Activated naive CD8-positive, alpha-beta T cell treated with anti-CD3 and anti-CD28 coated beads for 36 hours (primary cell): ENCODE measurements at places on chromosomes 7 and 10.

GRCh38 chr10:60834401-60834800 lies 56.1 kb downstream of the CDK1 start:
- no peak for DNase-seq

GRCh38 chr7:150903606-150904005 lies 51.3 kb downstream of the AOC1 start:
- peak; percentile 26 for DNase-seq

DNA sequence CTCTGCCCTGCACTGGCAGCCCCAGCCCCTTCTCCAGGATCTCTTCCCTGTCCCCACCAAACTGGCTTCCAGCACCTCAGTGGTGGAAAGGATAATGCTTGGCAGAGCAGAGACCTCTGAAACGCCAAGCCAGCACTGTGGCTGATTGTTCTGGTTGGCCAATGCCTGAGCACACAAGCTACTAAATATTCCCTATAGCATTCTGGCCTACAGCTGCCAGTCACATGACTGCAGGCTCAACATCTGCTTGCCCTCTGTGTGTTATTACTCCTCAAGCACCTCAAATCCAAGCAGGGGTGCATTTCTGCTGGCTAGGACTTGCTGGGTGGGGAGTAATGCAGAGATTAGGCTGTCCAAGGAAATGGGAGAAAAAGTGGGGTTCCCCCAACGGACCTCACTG lies 6.1 kb downstream of the TBATA start:
- no peak for DNase-seq

DNA sequence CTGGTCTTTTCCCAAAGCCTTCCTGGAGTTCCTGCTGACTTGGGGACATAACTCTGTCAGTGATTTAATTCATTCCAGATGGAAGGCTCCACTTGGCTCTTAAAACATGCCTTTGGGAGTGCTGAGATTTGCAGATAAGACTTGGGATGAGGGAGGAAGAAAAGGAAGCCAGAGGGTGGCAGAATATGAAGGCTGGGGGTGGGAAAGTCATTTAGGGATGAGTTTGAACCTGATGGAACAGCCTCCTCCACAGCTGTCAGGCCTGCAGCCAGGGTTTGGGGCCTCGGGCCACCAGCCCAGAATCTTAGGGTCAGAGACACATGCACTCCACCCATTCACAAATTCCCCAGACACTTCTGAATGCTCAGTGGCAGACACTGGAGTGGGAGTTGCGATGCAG lies 28.4 kb upstream of the EIF5AL1 start:
- no peak for DNase-seq

GRCh38 chr7:23242321-23242720 lies 4.3 kb upstream of the GPNMB start:
- no peak for DNase-seq

- no peak for DNase-seq
Observed at GRCh38 chr10:116271593-116272439, 1.2 kb downstream of the GFRA1 start.

GRCh38 chr7:87702326-87702725 lies 74.1 kb downstream of the RUNDC3B start:
- DNase-seq = no peak

DNA sequence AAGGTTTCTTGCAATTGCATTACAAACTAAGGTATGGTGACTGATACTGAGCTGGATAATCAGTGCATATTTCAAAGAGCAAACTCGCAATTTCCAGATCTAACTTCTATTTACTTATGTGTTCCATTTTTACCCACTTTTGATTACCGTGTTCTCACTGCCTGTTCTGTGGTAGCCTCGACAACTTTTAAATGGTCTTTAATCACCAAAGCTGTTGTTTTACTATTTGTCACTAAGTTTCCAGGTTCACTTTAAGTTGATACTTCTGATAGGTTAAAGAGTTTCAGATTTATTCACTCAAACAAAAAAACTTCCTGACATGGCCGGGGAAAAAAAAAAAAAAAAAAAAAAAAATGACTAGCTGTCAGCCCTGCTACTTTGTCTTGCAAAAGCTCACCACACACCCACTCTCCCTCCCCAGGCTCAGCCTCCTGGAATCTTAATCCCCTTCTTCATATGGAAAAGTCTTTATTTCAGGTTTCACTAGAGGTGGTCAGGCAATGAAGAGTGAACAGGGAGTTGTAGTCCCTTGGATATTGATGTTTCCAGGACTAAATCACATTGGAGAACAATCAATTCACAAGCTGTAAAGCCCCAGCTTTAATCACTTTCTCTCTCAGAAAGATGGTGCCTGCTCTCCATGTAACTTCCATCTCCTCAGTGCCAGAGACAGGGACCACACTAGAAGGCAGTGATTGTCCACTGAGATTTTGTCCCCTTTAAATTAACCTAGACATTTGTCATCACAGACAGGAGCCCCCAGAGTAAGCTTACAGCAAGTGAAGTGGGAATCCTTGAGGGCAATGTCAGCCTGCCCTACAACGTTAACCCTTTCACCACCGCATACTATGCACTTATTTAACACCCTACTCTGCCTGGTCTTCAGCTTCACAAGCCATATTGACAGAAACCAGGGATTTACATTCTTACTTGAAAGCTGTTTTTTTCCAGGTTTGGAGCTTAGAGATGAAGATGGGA lies 749.1 kb upstream of the SORCS1 start:
- no peak for DNase-seq

DNA sequence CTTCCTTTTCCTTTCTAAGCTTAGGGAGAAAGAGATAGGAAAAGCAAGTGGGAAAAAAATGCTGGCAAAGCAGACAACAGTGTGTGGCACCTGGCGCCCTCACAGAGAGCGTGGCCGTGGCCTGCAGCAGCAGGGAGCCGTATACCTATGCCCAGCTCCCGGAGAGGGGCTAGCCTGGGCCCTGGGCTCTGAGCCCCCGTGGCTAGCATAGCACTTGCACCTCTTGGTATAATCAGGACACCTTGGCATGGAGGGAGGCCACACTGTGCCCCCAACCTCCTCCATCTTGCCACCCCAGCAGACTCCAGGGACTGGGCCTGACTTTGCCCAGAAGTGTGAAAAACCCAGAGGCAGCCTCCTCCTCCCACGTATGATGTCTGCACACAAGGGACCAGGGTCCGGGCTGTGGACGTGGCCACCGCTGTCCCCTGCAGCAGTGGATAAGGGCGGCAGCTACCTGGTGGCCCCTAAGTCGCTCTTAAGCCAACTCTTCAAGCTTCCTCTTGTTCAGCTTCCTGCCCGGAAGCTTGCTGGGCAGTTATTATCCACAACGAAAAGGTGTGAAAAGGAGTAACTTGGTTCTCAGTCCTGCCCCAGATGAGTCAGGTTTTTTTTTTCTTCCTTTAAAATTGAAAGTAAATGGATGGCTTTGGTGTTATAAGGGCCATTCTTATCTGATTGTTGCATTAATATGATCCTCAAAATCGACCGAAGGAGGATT lies 249.1 kb upstream of the PITRM1 start:
- no peak for DNase-seq

DNA sequence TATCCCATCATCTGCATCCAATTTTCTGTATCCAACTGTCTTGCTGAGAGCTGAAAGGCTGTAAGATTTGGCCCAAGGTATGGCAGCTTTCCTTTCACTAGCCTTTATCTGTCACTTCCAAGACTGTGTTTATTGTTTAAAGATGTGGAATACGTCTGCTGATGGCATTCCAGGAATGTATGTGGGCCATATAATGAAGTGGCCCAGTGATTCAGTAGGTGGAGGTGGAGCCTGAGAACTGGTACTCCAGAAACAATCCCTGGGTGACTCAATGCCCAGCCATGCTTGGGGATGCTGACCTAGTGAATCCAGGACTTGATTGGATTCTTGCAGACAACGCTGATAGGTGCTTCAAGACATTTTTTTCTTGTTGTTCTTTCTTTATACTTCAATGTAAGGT lies 13.5 kb downstream of the NEUROD6 start:
- DNase-seq = no peak

- no peak for DNase-seq
Observed at GRCh38 chr10:101030496-101031127, 317 bp downstream of the PDZD7 start.

DNA sequence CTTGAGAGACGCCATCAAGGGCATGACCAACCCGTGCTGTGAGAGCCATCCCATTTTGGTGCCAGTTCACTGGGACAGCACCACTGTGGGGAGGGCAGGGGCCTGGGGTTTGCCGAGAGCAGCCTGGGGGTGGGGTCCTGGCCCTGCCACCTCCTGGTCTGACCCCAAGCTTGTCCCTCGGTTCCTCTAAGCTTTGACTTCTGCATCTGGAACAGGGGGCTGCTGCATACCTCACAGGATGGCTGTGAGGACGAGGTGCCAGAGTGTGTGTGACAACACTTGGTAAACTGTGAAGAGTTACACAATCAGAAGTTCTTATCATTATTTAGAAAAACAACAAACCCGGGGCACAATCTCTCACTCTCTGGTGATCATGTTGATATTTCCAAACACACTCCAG lies 89.9 kb downstream of the CRTAC1 start:
- DNase-seq = no peak

- DNase-seq = no peak
Observed at GRCh38 chr10:119256897-119257296, 49.5 kb downstream of the GRK5 start.

DNA sequence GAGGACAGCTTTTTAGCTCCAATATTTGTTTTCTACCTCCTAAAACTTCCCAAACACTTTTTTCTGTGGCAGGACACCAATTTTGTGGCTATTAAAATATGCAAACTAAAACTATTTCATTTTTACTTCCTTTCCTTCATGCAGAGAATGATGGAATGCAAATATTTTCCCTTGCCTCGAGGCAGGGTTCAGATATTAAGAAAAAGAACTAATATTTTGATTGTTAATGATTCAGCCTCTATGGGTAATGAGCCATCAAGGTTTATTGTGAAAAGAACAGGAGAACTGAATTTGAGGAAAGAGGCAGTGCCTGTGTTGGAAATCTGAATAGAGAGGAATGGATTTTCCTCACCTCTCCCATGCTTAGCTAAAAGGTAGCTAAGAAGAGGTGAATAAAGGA lies 43.1 kb upstream of the CASD1 start:
- no peak for DNase-seq

DNA sequence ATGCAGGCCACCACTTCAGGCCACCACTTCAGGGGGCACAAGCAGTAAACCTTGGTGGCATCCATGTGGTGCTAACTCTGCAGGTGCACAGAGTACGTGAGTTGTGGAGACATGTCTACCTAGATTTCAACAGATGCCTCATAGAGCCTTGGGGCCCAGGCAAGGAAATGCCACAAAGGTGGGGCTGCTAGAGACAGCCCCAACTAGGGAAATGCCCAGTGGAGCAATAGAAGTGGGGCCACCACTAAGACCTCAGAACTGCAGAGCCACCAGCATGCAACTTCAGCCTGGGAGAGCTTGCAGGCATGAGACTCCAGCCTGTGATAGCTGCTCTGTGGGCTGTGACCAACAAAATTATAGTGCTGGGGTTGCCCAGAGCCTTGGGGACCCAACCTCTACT lies 107.6 kb downstream of the DNAJC1 start:
- no peak for DNase-seq

GRCh38 chr10:131177431-131178327 lies 133.8 kb downstream of the TCERG1L start:
- DNase-seq = no peak

DNA sequence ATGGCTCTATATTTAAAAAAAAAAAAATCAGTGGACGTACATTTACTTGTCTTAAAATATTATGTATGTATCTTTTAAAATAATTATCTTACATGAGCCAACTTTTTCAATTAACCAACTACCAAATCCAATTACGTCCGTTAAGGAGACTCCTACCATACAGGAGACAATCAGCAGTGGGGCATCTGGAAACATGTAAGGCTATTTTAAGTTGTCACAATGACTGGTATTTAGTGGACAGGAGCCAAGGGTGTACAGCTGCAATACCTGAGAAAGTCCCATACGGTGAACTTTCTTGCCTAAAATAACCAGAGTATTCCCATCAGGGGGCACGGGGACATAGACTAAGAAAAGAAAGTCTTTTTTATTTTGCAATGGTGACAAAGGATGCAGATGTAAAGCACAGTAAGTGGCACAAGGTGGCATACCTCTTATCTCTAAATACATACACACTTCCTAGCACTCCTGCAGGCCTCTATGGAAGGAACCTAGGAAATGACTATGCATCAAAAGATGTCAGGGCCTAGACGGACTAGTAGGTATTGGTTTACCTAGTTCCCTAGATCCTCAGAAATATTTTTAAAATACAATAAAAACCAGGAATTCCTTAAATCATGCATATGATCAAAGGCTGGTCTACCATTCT lies 16.0 kb upstream of the TLL2 start:
- DNase-seq = no peak

GRCh38 chr7:13990319-13990983 lies 985 bp upstream of the ETV1 start:
- peak; percentile 3 for DNase-seq

- DNase-seq = no peak
Observed at GRCh38 chr7:71385330-71385729, 253.4 kb downstream of the GALNT17 start.

DNA sequence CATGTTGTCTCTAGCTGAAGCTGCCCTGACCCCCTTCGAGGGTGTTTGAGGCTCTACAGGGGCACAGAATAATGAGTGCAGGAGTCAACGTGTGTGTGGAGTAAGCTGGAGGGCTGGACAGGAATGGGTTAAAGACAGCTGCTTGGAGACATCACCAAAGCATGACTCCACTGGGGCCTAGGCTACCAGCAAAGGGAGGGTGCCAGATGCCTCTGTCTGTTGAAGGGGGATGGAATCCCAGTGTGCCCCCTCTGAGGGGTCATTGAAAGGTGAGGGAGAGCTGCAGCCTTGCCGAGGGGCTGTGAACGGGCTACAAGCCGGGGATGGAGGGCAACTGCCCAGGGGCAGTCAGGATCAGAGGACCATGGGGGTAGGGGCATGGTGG lies 51.7 kb upstream of the PODXL start:
- DNase-seq = no peak

- DNase-seq = no peak
Observed at GRCh38 chr10:131248376-131249165, 63.0 kb downstream of the TCERG1L start.

GRCh38 chr10:84158061-84158460 lies 15.5 kb upstream of the GPR15LG start:
- no peak for DNase-seq

DNA sequence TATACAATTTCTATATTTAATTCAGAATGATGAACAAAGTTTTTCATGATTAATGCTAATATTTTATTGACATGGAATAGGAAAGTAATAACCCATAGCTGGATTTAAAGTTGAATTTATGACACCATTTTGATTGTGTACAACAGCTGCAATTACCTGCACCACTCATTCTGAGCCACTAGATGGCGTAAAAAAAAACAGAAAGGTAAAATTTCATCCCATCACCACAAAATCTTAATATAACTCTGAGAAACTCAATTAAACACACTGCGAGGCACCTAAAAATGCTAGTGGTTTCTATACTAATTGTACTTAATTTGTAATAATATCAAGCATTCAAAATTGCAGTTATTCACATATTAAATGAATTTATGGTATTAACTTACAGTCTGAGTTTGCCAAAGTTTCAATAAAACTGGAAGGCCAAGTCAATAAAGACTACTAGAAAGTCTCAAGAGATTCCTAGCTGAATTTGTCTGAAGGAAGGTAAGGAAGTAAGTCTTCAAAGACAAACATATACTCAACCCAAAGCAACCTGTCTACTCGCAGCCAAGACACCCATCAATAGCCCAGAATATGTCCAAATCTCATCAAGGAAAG lies 182.5 kb downstream of the SKAP2 start:
- no peak for DNase-seq
